ENCODE measurements at places on chromosomes 13 and 19. TPM values are rescaled to one million over a fixed set of nuclear protein-coding genes. Genes with fewer than 3 reads are reported as not detected.

Gene SMAD9
- 17.6 TPM for total RNA-seq

Gene LSM4
- 119 TPM for total RNA-seq

Gene PRODH2
- not detected for total RNA-seq

Gene LRRC63
- total RNA-seq = 0.41 TPM

Measured in fibroblast of the aortic adventitia (primary cell).